ENCODE measurements at places on chromosomes 2 and 18.

- no peak for DNase-seq
Observed at GRCh38 chr18:10023853-10024570, 110.2 kb downstream of the VAPA start.

GRCh38 chr2:218378053-218378452 is 4.0 kb upstream of the SLC11A1 start:
- DNase-seq = no peak

DNA sequence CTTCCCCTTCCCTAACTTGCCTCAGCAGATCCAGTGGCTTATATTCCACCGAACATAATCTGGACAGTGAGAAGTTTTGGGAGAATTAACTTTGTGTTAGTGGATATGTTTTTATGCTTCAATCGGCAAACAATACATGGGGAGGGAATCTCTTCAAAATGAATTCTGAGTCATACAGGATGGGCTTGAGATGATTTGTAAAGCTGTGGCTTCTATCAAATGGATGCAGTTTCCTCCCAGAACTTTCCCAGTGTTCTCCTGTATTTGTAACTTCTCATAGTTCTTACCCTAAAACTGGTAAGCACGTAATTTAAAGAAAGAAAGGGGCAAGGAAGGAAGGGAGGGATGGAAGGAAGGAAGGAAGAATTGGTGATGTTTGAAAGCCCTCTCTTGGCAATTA is 36.8 kb downstream of the PDCL3 start:
- DNase-seq = no peak

GRCh38 chr2:109368798-109369197 is 239.8 kb downstream of the SH3RF3 start:
- DNase-seq = no peak

DNA sequence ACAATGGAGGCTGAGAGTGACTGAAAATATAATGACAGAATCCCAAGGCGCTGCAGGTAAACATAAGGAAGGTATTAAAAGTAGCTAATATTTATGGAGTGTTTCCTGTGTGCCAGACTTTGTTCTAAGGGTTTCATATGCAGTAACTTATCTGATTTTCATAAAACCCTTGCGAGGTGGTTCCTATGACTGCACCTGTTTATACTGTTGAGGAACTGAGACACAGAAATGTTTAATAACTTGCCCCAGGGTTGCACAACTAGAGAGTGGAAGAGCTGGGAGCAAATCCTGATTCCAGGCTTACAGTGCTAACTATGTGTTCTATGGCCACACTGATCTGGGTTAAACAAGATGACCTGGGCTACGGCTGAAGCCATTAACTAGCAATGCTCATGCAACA is 2.4 kb downstream of the SP110 start:
- no peak for DNase-seq
